Breast epithelium (tissue), 4 donors: ENCODE measurements at places on chromosomes 7 and 10. TPM values are rescaled to one million over a fixed set of nuclear protein-coding genes. Genes with fewer than 3 reads are reported as not detected.

Gene ZNF783
- 23.9 TPM for total RNA-seq

Gene MYH16
- not detected for total RNA-seq

- DNase-seq = no peak
- H3K36me3 ChIP-seq = no peaks in the 10 kb centered on the region
- H3K27me3 ChIP-seq = no peaks in the 10 kb centered on the region
- H3K4me1 ChIP-seq = no peaks in the 10 kb centered on the region
- H3K4me3 ChIP-seq = no peak overlapping the region
Measured at GRCh38 chr7:106326594-106327537, 42.1 kb upstream of the NAMPT start.

GRCh38 chr7:2955269-2955668, 88.4 kb downstream of the CARD11 start:
- no peak overlapping the region for H3K4me3 ChIP-seq
- H3K4me1 ChIP-seq = no peaks in the 10 kb centered on the region
- DNase-seq = no peak
- no peaks in the 10 kb centered on the region for H3K36me3 ChIP-seq
- no peaks in the 10 kb centered on the region for H3K27me3 ChIP-seq
- H3K27ac ChIP-seq = no peak overlapping the region

- DNase-seq = no peak
- H3K27me3 ChIP-seq = no peaks in the 10 kb centered on the region
- H3K4me1 ChIP-seq = no peaks in the 10 kb centered on the region
- no peak overlapping the region for H3K4me3 ChIP-seq
- H3K36me3 ChIP-seq = no peaks in the 10 kb centered on the region
Measured at GRCh38 chr10:12156367-12157123, 27.1 kb downstream of the SEC61A2 start.

GRCh38 chr7:22269963-22270362, 87.0 kb downstream of the RAPGEF5 start:
- H3K36me3 ChIP-seq = no peaks in the 10 kb centered on the region
- DNase-seq = no peak
- H3K4me3 ChIP-seq = no peak overlapping the region
- H3K4me1 ChIP-seq = no peaks in the 10 kb centered on the region
- H3K27ac ChIP-seq = no peak overlapping the region

DNA sequence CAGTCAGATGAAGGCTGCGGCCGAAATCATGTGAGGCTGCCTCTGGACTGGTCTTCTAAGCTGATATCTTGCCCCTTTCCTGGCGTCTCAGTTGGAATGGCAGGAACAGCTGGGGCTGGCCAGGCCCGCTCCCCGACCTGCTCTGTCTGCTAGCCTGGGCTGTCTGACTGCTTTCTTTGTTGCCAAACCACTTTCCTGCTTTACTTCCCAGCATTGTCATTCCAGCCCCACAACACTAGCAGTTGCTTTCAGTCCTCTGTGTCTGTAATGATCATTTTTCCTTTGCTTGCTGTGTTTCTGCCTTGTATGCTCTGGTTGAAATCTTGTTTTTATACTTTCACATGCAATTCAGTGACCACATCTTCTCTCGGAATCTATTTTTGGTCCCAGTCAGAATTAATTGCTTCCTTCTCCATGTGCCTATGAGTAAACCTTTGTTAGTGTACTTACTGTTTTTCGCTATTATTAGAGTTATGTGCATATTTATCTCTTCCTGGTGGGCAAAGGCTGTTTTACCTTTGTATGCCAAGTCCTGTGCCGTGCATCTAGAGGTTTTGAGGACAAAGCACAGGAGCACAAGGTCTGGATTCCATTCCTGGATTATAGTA, 21.6 kb downstream of the PRPF18 start:
- H3K4me1 ChIP-seq = no peaks in the 10 kb centered on the region
- H3K27me3 ChIP-seq = no peaks in the 10 kb centered on the region
- peak overlapping the region; percentile 40 for H3K27ac ChIP-seq
- DNase-seq = no peak

- H3K4me1 ChIP-seq = no peaks in the 10 kb centered on the region
- H3K27ac ChIP-seq = peak overlapping the region; percentile 36
- no peak for DNase-seq
- H3K27me3 ChIP-seq = no peaks in the 10 kb centered on the region
Measured at GRCh38 chr10:63169624-63170023, 36.5 kb downstream of the NRBF2 start.

DNA sequence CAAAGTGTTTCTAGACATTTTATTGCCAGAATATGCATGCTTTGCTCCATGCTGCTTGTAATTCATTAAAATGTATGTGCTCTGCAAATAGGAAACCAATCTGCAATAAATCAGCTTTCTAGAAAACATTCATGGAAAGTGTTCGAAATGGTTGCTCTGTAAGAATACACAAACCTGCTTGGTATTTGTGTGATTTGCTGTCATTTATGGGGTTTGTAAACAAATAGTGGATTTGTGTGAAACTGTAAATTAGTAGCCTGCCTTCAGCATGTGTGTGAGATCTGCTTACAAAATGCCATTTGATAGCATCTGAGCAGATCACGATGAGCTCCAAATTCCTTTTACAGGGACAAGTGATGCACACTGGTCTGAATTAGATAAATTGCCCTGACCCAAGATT, 219.0 kb upstream of the CSTF2T start:
- no peak for DNase-seq
- H3K27ac ChIP-seq = no peak overlapping the region
- H3K27me3 ChIP-seq = no peaks in the 10 kb centered on the region
- H3K36me3 ChIP-seq = no peaks in the 10 kb centered on the region
